ENCODE measurements at places on chromosomes 2 and 18. TPM values are rescaled to one million over a fixed set of nuclear protein-coding genes. Genes with fewer than 3 reads are reported as not detected.

ZNF519 gene
- total RNA-seq, result 12.4 TPM

TEKT4 gene
- not detected for total RNA-seq

IL36B gene
- total RNA-seq, result not detected

ADRA2B gene
- total RNA-seq, result under 0.01 TPM

DNA sequence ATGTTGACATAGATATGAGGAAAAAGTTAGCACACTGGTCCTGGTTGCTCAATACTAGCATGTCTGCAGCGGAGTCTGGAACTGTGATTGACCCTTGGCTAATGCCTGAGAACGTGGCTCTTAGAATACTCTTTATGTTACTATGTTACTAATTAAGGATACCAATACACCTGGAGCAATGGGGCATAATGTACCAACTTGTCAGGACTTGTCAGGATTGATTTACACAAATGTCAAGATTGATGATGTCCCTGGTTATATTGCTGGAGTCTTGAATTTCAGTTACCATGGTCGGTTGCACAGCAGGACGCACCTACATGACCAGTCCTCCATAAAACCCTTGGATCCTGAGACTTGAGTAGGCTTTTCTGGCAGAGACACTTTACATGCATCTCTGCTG, 810.9 kb downstream of the CPS1 start:
- no peaks in the 10 kb centered on the region for H3K27me3 ChIP-seq
- H3K4me3 ChIP-seq, result no peak overlapping the region
- no peaks in the 10 kb centered on the region for H3K4me1 ChIP-seq
- DNase-seq, result no peak

- no peaks in the 10 kb centered on the region for H3K4me1 ChIP-seq
- peaks cover 74% of the 10 kb centered on the region for H3K36me3 ChIP-seq
- H3K4me3 ChIP-seq, result no peak overlapping the region
- H3K27me3 ChIP-seq, result no peaks in the 10 kb centered on the region
Measured at GRCh38 chr2:127498386-127498785, 27.9 kb downstream of the IWS1 start.

DNA sequence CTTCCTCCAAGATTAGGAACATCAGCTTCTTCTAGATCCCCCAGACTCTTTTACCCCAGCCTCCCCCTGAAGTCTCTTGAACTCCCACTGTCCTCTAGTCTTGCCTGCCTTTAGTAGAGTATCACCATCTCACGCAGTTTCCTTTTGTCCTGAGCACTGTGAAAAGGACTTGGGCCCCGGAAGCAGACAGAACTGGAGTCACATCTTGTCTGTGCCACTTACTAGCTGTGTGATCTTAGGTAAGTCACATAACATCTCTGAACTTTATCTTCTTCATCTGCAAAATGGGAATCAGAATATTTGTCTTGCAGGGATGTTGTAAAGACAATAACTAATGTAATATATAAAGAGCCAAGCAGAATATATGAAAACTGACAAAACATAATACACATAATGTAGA, 8.4 kb upstream of the TRABD2A start:
- no peaks in the 10 kb centered on the region for H3K27me3 ChIP-seq
- peaks cover 16% of the 10 kb centered on the region for H3K4me1 ChIP-seq
- no peak for DNase-seq
- peak overlapping the region; percentile 47 for H3K4me3 ChIP-seq

GRCh38 chr2:160207271-160207670, 7.2 kb upstream of the ITGB6 start:
- no peaks in the 10 kb centered on the region for H3K27me3 ChIP-seq
- H3K27ac ChIP-seq, result peak overlapping the region; percentile 82
- H3K4me3 ChIP-seq, result no peak overlapping the region
- peaks cover 55% of the 10 kb centered on the region for H3K4me1 ChIP-seq
- H3K36me3 ChIP-seq, result no peaks in the 10 kb centered on the region

DNA sequence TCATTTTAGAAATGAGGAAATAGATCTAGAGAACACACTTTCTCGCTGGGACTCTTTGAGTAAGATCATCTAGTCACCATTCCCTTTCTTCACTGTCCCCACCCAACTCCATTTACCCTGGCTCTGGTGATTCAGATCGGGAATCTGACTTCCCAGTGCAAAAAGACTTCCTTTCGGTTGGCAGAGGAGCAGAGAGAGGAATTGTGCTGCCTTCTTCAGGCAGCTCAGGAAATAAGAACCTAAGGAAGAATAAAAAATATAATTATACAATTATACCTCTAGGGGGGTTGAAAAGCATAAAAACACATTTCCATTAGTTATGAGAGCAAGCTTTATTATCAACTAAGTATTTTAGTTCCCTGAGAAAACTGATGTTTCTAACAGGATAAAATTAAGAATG, 9.3 kb upstream of the MPP4 start:
- no peak overlapping the region for H3K4me3 ChIP-seq
- peak overlapping the region; percentile 51 for H3K27ac ChIP-seq
- peak; percentile 21 for DNase-seq
- H3K36me3 ChIP-seq, result peaks cover 49% of the 10 kb centered on the region

DNA sequence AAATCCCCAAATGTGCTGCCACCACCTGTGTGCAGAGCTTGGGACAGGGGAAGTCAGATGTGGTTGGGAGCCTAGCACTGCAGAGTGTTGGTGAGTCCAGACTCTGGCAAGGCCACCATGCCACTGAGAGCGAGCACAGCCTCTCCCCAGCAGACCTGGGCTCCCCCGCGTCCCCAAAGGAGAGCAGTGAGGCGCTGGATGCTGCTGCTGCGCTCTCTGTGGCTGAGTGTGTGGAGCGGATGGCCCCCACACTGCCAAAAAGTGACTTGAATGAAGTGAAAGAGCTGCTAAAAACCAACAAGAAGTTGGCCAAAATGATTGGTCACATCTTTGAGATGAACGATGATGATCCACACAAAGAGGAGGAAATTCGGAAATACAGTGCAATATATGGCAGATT, 10.7 kb downstream of the NAB1 start:
- H3K27me3 ChIP-seq, result no peaks in the 10 kb centered on the region
- DNase-seq, result no peak
- H3K36me3 ChIP-seq, result no peaks in the 10 kb centered on the region

DNA sequence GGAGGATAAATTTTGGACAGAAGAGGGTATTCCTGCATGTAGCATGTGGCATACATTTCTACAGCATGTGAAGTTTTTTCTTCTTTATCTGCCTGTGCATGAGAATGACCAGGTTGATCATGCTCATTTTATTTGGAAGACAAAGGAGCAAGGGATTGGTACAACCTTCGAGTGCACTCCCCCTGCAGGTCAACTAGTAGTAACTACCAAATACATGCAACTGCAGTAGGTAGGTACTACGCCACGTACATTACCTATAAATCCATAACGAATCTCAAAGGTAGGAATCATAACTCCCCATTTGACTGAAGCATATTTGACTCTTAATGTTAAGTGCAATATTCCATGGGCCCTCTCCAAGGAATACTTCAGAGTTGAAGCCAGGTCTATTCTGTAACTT, 763.9 kb downstream of the TSN start:
- DNase-seq, result no peak
- no peak overlapping the region for H3K27ac ChIP-seq
- no peaks in the 10 kb centered on the region for H3K27me3 ChIP-seq

- H3K27ac ChIP-seq, result peak within 1 kb of the TSS; percentile 92
- H3K27me3 ChIP-seq, result no peaks in the 10 kb centered on the region
- H3K4me3 ChIP-seq, result peak within 1 kb of the TSS; percentile 68
- H3K4me1 ChIP-seq, result peaks cover 18% of the 10 kb centered on the region
- H3K36me3 ChIP-seq, result no peaks in the 10 kb centered on the region
Measured at GRCh38 chr2:227871375-227871791, at the start of gene DAW1. DAW1 (plus strand) TSS chr2:227871631; CDS start chr2:227871690, 59 bp downstream.

- no peaks in the 10 kb centered on the region for H3K27me3 ChIP-seq
- peaks cover 7% of the 10 kb centered on the region for H3K4me1 ChIP-seq
- DNase-seq, result peak; percentile 67
- peak overlapping the region; percentile 22 for H3K27ac ChIP-seq
- peak overlapping the region; percentile 42 for H3K4me3 ChIP-seq
Measured at GRCh38 chr2:57720728-57721627, 325.6 kb upstream of the VRK2 start.

DNA sequence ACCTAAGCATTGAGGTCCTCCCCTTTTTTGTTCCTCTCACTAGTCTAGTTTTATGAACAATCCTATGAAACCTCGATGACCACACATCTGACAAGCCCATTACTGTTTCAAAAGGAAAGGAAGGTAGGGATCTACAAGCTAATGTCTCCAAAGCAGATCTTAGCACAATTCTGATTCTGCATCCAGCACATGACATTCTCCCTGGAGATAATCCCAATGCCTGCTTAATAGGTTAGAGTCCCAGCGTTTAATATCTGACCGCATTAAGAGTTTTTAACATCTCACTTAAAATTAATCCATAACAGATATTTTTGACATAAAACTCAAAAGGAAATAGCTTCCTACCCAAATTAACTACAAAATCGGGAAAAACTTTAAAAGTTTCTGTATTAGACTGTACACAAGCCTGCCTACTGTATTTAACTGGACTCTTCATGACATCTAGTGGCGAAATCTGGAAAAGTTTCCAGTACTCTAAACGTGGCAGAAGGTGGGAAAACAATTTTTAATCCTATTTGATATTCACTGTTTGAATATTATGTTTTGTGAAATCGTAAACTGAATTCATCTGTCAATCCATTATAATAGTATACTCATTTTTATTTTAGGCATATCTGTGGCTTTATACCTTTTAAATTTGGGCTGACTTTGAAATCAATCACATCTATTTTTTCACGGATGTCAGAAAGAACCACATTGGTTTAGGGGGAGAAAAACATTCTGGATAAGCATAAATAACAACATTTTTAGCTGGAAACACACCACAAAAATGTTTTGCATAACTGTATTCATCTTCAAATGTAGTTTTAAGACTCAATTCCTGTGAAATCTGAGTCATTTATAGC, 62.4 kb downstream of the TXNL1 start:
- H3K4me1 ChIP-seq, result peaks cover 8% of the 10 kb centered on the region
- no peaks in the 10 kb centered on the region for H3K36me3 ChIP-seq
- H3K4me3 ChIP-seq, result no peak overlapping the region
- peak; percentile 74 for DNase-seq
- no peaks in the 10 kb centered on the region for H3K27me3 ChIP-seq

DNA sequence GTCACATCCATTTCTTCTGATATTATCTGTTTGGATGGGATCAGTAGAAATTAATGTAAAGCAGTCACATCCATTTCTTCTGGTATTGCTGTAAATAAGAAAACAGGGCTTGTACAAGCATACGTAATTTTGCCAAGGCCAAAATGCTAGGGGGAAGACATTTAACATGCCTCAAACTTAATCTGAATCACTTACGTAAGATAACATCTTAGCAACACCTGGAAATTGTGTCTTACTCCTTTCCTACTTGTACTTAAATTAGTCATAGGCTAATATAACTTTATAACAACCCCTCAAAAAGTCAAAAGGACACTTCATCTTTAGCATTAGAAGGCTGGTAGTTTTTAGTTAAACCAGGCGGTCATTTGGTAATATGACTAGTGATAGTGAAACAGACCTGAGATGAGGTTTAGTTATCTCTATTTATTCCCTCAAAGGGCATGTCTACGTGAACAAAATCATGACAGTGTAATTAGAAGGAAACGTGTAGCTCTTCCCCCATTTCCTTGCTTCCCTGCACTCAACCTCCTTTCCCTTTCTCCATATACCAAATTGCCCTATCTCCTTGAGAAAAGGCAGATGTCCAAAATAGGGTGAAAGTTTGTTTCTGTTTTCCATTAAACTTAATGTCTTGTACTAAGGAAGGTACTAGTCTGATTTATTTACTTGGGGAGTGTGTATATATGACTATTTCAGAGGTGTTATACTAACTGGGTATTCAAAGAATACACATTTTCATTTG, 99.3 kb upstream of the FZD5 start:
- H3K4me3 ChIP-seq, result no peak overlapping the region
- peak overlapping the region; percentile 76 for H3K27ac ChIP-seq
- H3K4me1 ChIP-seq, result peaks cover 17% of the 10 kb centered on the region
- no peaks in the 10 kb centered on the region for H3K36me3 ChIP-seq
- no peaks in the 10 kb centered on the region for H3K27me3 ChIP-seq

GRCh38 chr2:11131166-11131920, 23.9 kb upstream of the SLC66A3 start:
- DNase-seq, result peak; percentile 36
- no peaks in the 10 kb centered on the region for H3K36me3 ChIP-seq
- no peak overlapping the region for H3K4me3 ChIP-seq
- H3K4me1 ChIP-seq, result peaks cover 21% of the 10 kb centered on the region
- H3K27me3 ChIP-seq, result peaks cover 6% of the 10 kb centered on the region

Measured in osteoblast (primary cell).